ENCODE measurements at places on chromosomes 1 and 21.
A peak's percentile ranks its signal among the peaks of the same experiment; 100 is the strongest.

DNA sequence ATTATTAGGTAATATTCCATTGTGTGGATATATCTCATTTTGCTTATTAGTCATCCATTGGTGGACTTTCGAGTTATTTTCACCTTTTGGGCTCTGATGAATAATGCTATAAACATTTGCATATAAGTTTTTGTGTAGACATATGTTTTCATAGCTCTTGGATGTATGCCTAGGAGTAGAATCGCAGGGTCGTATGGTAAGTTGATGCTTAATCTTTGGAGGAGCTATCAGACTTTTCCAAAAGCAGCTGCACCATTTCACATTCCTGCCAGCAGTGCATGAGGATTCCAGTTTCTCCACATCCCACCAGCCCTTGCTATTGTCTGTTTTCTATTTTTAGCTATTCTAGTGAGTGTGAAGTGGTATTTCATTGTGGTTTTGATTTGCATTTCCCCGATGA lies 120.3 kb upstream of the TMEM51 start:
- no peak for DNase-seq

DNA sequence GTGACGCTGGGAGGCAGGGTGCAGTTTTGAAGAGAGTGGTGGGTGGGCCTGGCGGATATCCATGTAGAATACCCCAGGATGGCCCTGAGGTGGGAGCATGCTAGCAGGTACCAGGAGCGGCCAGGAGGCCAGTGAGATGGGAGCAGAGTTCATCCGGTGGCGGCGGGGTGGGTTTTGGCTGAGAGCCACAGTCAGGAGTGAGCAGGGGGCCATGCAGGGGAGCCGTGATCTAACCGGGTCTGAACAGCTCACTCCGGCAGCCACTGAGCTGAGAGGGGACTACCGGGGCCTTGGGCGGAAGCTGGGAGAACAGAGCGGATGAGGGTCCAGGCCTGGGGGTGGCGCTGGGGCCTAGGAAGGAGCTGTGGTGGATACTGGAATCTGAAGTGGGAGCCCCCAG lies 47.6 kb upstream of the LRP8 start:
- DNase-seq, result no peak

- DNase-seq, result no peak
Measured at GRCh38 chr1:96519851-96520578, 201.6 kb upstream of the PTBP2 start.

- no peak for DNase-seq
Measured at GRCh38 chr1:156251527-156251926, 3.7 kb upstream of the PAQR6 start.

- no peak for DNase-seq
Measured at GRCh38 chr1:225926551-225927113, 2.6 kb upstream of the PYCR2 start.

GRCh38 chr21:45380566-45380965 lies 24.4 kb upstream of the COL18A1 start:
- no peak for DNase-seq

GRCh38 chr1:228988664-228989063 lies 253.4 kb downstream of the RHOU start:
- no peak for DNase-seq

DNA sequence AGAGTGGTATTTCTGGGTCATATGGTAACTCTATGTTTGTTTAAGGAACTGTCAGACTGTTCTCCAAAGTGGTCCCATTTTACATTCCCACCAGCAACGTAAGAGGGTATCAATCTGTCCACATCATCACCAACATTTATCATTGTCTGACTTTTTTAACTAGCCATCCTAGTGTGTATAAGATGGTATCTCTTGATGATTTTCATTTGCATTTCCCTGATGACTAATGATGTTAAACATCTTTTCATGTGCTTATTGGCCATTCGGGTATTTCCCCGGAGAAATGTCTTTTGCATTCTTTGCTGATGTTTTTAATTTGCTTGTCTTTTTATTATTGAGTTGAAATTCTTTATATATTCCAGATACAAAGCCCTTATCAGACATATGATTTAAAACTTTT lies 370.1 kb upstream of the NR5A2 start:
- DNase-seq, result no peak

DNA sequence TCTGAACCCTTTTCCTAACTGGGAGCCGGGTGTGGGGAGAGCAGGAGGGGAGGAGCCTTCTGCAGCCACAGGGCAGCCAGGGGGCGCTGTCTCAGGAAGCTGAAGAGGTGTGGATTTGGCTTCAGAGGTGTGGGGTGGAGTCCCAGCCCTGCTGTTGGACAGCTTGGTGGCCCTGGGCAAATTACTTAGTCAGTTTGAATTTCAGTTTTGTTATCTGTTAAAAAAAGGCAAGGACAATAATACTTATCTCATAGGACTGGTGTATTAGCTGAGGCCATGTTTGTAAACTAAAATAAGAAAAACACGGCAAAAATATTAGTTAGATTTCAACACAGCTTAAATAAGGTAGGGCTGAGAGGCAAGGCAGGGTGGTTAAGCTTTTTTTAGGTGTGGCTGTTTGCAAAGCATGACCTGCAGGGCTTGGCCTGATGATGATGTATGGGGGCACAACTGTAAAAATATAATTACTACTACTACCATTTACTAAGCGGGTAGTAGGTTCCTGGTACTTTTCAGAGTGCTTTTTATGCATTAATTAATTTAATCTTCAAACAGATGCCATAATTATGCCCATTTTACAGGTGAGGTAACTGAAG lies 111.8 kb downstream of the PLXNA2 start:
- DNase-seq, result peak; percentile 30

DNA sequence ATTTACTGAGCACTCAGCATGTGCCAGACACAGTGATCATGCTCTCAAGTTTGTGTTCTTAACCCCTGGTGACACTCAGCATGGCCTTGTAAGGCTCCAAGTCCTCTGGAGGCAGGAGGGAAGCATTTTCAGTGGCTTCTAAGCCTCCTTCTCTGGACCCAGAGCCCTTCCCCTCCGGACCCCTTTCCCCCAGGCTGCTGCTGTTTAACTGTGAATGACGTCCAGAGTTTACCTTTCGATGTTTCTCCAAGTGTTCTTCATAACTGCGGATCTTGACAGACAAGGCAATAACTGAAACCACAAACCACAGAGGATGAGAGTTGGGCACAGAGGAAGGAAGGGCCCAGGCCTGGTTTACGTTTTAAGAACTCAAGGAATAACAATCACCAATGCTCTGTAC lies 6.5 kb downstream of the MRPS15 start:
- DNase-seq, result no peak

DNA sequence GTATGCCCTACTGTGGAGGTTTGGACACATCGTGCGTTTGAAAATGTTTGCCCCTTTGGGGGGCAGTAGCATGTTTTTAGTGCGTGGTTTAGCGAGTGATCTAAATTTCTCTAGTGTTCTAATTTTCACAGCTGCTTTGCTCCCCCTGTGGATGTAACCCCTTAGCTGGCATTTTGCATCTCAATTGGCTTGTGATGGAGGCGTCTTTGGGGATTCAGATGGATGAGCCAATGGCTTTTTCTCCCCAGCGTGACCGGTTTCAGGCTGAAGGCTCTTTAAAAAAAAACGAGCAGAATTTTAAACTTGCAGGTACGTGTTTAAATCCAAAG lies 836 bp downstream of the CDC7 start:
- no peak for DNase-seq

DNA sequence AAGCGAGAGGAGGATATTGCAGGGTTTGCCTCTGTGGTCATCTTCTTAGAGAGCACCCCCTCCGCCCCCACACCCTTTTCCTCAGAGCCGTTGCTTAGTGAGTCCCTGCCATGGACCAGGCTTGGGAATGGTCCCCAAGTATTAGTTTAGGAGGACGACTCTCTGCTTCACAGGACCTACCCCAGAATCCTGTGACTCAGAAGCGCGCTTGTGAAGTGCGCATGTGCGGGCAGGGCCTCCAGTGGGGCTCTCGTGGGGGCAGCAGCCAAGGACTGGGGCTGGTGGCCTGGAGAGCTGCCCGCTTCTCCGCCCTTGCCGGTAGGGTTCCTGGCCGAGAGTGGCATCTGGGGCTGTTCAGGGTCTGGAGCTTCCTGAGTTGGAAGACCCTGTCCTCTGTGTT lies 37.3 kb upstream of the HMGN1 start:
- no peak for DNase-seq

GRCh38 chr1:33344896-33345560 lies 24.1 kb upstream of the A3GALT2 start:
- no peak for DNase-seq

DNA sequence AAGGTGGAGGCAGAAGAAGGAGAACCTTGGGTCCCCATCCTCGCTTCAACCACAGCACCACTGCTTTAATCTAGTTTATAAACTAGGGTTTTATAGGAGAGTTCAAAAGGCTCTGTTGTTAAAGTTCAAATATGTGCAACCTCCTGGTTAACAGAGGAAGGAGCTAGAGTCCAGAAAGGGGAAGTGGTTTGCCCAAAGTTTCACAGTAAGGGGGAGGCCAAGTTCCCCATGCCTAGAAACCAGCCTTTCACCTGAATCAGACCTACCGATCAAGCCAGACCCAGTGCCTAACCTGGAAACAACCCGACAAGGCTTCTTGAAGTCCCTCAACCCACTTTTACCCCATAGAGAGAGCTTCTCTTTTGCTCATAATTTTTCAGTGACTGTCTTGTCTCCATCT lies 106.5 kb downstream of the PLPP3 start:
- no peak for DNase-seq

DNA sequence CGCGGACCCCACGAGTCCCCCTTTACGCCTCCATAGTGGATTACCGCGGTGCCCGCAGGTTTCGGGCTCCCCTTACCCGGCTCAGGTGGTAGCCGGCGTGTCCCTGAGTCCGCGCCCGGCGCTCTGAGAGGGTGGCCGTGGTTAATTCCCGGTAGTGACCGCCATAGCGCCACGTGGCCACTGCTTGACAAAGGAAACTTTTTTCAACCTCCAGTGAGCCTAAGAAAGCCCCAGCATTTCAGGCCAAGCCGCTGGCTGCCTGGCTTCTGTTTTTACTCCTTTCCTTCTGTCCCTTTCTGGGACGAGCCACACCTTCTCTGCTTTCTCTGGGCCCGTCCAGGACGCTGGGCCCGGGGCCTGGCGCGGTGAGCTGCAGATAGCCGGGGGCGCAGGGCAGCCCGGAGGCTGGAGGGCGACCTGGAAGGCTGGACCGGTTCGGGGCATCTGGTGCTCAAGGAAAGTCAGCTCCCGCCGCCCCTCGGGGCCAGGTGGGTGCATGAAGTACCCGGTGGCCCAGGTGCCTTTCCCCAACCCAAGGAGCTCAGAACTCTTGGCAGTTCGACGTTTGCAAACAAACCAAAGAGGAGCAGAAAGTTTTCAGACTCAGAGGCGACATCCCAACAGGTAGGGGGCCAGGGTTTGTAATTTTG lies 540 bp upstream of the C1orf198 start:
- DNase-seq, result no peak

DNA sequence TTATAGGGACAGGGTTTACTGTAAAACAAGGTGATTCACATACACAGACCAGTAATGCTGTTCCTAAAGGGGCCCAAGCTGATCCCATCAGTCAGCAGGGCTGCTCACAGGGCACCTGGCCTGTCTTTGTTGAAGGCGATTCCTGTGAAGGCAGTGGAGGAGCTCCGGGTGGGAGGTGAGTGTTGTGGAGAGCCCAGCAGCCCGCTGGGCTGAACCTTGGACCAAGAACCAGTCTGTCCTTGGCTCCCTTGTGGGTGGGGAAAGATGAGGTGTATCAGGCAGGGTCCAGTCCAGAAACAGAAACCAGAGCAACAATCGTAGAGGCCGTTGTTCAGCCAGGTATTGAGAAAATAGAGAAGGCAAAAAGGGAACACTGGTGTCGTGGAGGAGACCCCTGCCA lies 12.5 kb downstream of the PDXK start:
- no peak for DNase-seq

- no peak for DNase-seq
Measured at GRCh38 chr1:223326776-223327175, 37.2 kb downstream of the SUSD4 start.

GRCh38 chr1:112722601-112723510 lies 7.7 kb upstream of the PPM1J start:
- DNase-seq, result no peak

DNA sequence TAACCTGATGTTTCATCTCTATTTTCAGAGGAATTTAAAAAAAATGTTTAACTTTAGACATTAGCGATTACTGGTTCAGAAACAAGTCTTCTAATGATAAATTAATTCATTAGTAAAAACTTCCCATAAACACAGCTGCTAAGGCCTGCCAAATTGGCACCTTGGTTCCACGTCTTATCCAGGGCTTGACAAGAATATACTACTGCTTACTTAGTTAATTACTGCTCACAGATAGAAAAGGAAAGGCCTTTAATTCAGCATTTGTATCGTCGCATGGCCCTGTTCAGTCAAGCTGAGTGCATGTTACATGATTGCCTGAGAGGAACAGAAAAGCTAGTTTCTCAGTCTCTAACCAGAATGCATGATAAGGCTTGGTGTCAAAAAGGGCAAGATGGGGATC lies 84.6 kb downstream of the ADGRL2 start:
- no peak for DNase-seq

GRCh38 chr1:164771619-164772361 lies 212.8 kb downstream of the PBX1 start:
- DNase-seq, result no peak

- DNase-seq, result no peak
Measured at GRCh38 chr1:184597650-184598357, 156.9 kb downstream of the EDEM3 start.

- no peak for DNase-seq
Measured at GRCh38 chr1:38063616-38064015, 17.0 kb upstream of the POU3F1 start.

- no peak for DNase-seq
Measured at GRCh38 chr1:14706631-14707030, 108.1 kb downstream of the KAZN start.

DNA sequence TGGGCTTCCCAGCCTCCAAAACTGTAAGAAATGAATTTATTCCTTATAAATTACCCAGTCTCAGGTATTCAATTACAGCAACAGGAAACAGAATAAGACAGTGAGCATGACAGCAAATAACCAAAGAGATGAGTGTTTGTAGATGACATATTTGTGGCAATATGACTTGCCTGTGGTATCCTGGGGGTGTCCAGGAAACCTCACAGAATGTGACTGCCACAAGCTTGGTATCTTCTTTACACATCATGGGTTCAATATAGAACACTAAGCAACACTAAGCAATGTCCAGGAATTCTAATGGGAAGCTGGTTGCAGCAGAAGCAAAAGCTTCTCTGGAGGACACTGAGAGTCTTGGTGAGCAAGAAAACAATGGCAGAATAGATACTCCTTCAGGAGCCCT lies 236.4 kb upstream of the BEND5 start:
- no peak for DNase-seq

DNA sequence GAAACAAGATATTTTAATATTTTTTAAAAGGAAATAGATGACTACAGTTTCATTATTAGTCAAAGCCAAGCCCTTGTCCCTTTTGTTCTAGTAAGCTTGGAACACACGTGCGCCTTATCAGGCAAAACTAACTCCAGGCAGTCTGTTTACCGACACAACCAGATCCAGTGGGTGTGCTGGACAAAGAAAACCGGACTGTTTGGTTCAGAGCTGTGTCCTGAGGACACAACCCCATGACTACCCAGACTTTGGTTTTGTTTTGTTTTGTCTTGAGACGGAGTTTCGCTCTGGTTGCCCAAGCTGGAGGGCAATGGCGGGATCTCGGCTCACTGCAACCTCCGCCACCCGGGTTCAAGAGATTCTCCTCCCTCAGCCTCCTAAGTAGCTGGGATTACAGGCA lies 13.9 kb upstream of the RHOU start:
- no peak for DNase-seq

Measured in CD4-positive, alpha-beta T cell (primary cell).